T-helper 9 cell (primary cell): ENCODE measurements at places on chromosomes 12 and 14.

- DNase-seq, result no peak
Observed at GRCh38 chr14:105901226-105901625, 374.8 kb downstream of the TMEM121 start.

GRCh38 chr12:42240131-42240750 lies 2.2 kb upstream of the YAF2 start:
- no peak for DNase-seq

- DNase-seq, result peak; percentile 64
Observed at GRCh38 chr14:22561661-22562579, 27.1 kb downstream of the DAD1 start.

DNA sequence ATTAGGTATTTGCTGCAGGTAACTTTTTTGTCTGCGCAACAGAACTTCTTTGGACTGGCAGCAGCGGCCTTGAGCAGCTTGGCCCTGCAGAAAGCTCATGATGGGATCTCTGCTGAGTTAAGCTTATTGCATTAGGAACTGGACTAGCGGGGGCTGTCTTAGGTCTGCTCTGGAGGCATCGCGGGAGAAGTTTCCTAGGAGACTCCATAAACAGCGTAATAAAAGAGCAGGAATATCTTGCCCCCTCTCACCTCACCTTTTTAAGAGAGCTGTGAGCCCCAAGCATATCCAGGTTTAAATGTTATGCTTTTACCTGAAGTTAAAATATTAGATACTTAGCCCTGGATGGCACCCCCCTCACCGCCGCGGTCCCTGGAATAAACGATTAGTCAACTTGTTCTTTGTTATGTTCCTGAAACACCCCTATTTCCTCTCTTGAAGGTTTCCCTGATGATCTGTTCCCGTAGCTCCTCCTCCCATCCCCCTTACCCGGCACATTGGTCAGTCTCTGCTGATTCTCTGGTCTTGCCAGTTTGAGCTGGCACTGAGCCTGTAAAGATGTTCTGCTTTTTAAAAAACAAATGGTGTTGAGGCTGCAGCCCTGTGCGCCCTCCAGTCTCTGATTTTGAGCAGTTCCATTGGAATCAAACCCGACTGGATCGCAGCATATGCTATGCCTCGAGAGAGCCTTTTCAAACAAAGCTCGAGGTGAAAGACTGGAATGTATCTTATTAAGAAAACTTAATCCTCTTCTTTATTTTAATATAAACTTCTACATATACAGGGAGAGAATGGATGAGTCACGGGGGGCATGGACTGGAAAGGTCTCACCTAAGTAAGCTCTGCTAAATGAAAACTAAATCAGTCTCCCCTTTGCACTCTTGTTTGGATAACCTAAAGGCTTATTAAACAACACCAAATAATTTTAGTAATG lies 1.9 kb downstream of the MLXIP start:
- no peak for DNase-seq

GRCh38 chr14:51677266-51677665 lies 25.6 kb downstream of the FRMD6 start:
- DNase-seq, result no peak

- DNase-seq, result no peak
Observed at GRCh38 chr14:50340963-50341362, 28.8 kb downstream of the DMAC2L start.

DNA sequence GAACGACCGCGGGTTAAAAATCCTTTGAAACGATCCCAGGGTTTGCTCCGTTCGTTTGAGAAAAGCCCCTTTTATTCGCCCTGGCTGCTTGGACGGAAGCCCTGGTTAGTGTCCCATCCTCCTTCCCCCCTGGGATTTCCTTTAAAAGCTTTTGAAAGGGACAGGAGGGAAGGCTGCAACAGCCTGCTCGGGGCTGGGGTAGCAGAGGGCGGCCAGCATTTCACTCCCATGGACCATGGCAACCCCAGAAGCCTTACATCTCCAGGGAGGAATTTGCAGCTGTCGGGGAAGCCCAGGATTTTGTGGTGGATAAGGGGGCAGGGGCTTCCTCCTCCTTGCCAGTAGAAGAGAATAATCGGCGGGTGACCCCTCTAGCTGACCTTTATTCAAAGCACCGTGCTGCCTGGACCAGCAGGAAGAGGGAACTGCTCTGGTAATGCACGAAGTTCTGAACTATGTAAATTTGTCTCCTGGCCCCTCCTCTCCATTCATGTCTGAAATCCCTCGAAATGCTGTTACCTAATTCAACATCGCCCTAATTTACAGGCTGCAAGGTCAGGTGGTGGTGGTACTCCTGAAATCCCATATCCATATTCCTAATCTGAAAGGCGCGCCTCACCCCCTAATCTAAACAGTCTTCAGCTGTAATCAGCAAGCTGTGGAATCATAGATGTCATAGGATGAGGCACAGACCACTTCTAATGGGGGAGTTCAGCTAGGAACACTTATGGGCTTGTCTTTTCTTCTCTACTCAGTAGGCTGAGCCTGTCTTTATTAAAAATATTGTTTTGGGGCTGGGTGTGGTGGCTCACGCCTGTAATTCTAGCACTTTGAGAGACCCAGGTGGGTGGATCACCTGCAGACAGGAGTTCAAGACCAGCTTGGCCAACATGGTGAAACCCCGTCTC lies 1.0 kb upstream of the CLIP1 start:
- DNase-seq, result no peak

- DNase-seq, result no peak
Observed at GRCh38 chr14:101776344-101776743, 14.8 kb downstream of the PPP2R5C start.

DNA sequence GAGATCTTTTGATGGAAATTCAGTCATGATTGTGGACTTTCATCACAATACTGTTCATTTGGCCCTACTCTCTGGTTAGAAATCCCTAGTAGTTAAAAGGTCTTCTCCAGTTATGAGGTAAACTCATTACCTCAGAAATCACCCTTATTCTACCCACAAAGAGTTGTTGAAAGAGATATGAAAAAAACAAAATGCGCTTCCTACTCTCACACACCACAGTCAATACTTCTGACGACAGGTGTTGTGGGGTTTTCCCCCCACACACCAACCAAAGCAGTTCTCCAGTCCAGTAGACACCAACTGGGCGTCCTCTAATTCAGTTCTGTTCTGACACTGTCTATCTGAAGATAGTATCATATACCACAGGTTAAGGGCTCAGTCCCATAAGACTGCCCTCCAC lies 54.9 kb downstream of the TRMT5 start:
- DNase-seq, result no peak

- DNase-seq, result no peak
Observed at GRCh38 chr14:97706819-97707218, 909.6 kb downstream of the VRK1 start.

DNA sequence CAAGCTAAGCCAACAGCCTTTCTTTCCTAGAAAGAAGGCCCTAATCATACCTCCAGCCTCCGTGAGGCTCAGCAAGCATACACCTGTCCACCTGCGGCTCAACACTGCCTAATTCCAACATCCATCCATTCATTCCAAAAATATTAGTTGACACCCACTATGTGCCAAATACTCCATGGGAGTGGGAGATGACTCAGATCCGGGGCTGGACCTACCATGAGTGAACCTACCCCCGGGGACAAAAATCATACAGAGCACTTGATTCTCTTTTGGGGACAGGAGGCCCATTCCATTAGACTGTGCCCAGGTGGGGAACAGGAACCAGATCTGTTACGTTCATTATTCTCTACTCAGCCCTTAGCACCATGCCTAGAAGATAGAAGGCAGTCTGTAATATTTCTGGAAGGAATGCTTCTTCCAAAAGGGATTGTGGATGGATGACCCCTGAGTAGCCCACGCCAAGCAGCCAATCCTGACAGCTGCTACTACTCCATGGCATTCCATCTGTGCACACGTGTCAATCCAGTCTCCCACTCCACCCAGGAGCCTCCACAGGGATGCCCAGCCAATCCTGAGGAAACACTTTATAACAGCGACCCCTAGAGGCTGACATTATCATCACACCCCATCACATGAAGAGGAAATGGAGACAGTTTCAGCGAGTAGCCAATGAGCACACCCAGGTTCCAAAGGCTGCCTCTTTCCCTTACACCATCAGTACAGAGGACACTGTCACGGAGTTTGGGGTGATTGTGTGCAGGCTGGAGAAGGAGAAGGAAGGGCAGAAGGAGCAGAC lies 170.7 kb downstream of the ESRRB start:
- no peak for DNase-seq

DNA sequence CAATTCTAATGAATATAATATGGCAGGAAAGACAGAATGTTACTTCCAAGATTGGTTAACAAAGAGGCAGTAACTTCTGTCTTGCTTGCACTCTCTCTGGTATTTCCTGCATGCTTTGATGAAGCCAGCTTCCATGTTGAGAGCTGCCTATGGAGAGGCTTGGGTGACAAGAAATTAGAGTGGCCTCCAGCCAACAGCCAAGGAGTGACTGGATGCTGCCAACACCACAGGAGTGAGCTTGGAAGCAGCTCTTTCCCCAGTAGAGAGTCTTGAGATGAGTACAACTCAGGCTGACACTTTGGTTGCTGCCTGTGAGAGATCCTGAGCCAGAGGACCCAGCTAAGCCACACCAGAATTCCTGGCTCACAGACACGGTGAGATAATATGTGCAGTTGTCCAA lies 183.1 kb downstream of the RMST start:
- no peak for DNase-seq

DNA sequence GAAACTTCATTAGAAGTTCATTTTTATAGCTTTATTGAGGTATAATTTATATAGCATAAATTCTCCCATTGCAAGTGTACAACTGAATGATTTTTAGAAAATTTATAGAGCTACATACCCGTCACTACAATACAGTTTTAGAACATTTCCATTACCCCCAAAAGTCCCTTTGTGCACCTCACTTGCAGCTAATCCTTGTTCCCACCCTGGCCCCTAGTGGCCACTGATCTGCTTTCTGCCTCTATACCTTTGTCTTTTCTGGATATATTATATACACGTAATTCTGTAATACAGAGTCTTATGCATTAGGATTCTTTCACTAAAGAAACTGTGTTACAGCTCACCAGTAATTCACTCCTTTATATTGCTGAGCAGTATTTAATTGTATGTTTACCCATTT lies 145.1 kb upstream of the DIO2 start:
- no peak for DNase-seq

DNA sequence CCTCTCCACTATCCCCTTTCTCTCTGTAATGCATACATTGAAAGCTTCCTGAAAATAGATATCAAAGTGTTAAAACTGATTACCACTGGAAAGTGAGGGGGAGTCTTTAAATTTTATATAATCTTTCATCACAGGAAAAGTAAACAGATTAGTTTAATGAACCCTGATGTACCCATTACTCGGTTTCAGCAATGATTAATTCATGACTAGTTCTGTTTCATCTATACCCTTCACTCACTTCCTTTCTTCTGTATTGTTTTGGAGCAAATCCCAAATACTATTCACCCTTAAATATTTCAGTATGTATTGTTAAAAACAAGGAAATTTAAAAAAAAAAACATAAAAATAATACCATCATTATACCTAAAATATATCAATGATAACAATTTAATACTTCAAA lies 67.3 kb upstream of the TMCC3 start:
- DNase-seq, result no peak

- no peak for DNase-seq
Observed at GRCh38 chr12:15407025-15407424, 84.7 kb downstream of the PTPRO start.

DNA sequence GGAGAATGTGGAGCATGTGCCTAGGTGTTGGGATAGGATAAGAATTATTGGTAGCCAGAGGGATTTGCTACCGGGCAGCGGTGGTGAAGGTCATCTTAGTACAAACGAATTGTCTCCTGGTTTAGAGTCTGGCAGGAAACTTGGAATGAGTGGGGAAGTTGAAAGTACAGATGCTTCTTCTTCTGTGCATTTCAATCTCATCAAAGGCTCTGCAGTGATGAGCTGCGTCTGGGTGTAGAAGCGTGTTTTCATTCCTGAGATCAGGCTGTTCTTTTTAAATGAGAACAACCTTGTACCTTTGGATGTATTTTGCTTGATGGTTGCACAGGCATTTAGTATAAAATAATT lies 2.1 kb downstream of the WNK1 start:
- DNase-seq, result no peak

- no peak for DNase-seq
Observed at GRCh38 chr12:62732861-62733427, 202.0 kb downstream of the PPM1H start.

DNA sequence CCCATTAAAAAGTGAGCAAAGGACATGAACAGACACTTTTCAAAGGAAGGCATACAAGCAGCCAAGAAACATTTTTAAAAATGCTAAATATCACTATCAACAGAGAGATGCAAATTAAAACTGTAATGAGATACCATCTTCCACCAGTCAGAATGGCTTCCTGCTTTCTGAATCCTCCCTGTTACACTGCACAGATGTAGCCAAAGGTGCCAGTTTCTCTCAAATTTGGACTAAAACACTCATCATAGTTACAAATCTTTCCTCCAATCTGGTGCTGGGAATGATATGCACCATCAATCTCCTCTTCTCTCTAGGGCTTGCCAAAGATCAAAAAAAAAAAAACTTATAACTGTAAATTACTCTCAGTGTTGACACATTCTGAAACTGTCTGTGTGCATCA lies 311.8 kb upstream of the CLEC14A start:
- DNase-seq, result no peak

DNA sequence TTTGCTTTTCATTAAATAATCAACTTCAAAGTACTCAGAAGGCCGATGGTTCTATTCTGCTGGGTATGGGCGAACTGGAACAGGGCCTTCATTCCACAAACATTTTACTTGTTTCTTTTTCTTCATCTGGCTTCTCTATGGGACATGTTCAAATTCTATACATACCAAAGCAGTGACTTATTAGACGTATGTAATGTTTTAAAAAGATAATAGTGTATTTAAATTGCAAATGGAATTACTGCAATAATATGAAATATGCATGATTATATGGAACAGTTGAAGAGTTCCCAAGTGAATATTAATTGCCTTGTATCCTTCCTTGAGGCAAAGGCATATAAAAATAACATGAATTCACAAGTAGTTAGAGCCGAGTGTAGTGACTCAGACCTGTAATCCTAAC lies 75.5 kb downstream of the FAR2 start:
- no peak for DNase-seq

- no peak for DNase-seq
Observed at GRCh38 chr12:88932457-88932856, 352.2 kb upstream of the KITLG start.

- peak; percentile 73 for DNase-seq
Observed at GRCh38 chr12:130826151-130826801, 12.8 kb downstream of the STX2 start.

DNA sequence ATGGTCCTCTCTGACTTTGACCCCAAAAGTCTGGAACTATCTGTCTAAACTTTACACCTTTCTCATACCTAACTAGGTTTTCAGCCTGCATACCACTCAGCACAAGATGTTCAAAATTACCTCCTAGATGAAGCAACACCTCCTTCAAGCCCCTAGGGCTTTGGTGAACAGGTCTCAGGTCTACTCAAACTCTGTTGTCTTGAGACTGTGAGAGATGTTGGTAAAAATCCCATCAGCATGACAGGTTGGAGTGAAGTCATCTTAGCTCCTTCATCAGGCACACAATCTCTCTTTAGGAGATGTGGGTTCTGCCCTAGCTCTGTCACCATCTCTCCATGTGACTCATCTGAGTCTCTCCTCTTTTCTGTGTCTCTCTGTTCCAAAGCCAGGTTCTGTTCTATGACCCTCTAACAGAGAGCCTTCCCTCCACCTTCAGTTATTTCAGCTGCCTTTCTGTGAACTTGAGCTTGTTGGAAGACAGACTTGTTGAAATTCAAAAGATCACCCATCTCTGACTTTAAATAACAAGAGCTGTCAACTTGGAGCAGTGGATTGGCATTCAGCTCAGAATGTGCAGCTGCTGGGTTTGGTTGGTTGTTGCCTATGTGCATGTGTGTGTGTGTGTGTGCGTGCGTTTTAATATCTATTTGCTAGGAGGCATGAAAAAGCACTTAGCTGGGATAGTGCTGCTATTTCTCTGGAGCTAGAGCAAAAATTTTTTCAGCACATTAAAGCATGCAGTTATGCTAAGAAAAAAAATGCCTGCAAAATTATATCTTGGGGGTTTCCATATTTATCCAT lies 130.7 kb downstream of the CRACR2A start:
- no peak for DNase-seq
